ELF-1 (cell line): ENCODE measurements at places on chromosomes 16 and 17.

DNA sequence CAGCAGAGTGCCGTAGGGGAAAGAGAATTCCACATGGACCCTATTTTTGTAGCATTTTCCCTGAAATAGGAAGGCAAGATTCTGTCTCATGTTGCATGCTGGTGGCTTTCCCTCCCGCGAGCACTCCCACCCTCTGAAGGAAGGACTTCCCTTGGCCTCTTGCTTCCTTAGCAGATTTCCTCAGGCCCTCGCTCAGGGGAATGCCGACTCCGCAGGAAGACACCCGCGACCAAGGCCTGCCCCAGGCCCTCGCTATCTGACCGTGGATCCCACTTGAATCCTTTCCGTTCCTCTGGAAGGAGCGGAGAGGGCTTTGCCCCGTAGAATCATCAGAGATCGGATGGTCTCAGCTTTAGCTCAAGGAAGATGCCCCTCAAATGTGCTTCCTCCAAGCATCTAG, 179.4 kb upstream of the FOXF1 start:
- DNase-seq: no peak

DNA sequence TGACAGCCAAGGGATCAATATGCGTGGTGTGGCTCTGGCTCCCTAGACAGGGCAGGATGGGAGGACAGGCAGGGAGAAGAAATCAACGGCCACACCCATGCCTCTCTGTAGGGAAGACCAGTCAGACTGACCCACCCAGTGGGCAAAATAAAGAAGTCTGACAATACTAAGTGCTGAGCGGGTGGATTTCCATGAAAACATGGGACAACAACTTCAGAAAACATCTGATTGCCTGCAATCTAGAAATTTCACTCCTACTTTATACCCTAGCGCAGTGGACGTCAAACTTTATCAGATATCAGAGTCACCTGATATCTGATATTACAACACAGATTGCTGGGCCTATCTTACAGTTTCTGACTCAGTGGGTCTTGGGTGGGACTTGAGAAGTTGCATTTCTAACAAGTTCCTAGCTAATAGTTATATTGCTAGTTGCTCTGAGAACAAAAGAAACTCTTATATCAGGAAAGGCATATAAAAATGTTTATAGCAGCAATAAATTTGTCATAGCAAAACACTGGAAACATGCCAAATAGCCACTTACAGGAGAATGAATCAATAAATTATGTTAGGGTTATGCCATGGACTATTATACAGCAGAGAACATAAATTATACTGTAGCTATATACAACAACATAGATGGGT, 38.4 kb downstream of the C17orf67 start:
- DNase-seq: no peak

DNA sequence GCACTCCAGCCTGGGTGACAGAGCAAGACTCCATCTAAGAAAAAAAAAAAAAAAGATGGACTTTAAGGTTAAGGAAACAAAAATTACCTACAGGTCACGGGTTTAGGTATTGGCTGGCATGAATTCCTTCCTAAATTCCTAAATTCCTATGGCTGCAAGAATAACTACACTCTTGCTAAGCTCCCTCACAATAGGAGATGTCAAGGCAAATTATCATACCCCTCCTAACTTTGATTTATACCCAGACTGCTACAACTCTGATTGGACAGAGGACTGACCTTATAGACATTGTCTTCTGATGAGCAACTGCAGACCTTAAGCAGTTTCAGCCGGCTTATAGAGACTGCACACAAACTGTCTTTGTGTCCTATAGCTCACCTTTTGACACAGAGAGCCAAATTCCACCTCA, 25.1 kb upstream of the TMC7 start:
- DNase-seq: no peak

- no peak for DNase-seq
These were observed 22.6 kb upstream of the SPATA32 start for GRCh38 chr17:45284176-45285140.

DNA sequence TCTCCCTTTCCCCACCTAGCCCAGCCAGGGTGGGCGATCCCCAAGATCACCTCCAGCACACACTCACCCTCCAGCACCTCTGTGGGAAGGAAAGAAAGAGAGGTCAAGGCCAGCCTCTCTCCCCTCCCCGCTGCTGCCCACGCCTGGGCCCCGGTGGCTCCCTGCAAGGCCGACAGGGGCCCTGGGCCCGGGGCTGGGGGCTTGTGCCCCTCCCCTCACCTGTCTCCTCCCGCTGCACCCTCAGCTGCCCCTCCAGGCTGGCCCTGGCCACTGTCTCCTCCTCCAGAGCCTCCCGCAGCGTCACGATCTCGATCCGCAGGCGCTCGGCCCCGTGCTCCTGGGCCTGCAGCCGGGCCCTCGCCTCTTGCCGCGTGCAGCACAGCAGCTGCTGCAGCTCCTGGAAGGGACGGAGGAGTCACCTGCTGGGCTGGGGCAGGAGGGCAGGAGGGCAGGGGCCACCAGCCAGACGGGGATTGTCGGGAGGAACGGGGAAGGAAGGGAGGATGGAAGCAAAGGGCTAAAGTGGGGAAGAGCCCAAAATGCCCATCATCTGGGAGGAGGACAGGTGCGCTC, 19.2 kb downstream of the RABEP2 start:
- DNase-seq: no peak

GRCh38 chr17:42759982-42760651, 910 bp upstream of the RAMP2 start:
- no peak for DNase-seq

GRCh38 chr17:44887971-44888954, 11.0 kb downstream of the EFTUD2 start:
- no peak for DNase-seq

DNA sequence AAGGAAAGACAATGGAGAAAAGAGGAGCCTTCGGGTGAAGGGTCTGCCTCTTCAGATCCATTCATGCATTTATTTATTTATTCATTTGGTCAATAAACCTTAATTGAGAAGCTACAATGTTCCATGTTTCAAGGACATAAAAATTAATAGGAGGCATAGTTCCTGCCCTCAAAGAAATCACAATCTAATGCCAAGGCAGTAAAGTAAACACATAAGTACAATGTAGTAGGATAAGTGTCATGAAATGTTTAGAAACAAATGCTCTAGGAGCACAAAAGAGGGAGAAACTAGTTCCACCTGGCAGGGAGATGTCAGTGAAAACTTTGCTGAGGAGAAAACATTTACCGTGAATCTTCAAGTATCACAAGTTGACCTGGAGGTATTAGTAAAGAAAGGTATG, 103.5 kb upstream of the NOG start:
- DNase-seq: no peak

DNA sequence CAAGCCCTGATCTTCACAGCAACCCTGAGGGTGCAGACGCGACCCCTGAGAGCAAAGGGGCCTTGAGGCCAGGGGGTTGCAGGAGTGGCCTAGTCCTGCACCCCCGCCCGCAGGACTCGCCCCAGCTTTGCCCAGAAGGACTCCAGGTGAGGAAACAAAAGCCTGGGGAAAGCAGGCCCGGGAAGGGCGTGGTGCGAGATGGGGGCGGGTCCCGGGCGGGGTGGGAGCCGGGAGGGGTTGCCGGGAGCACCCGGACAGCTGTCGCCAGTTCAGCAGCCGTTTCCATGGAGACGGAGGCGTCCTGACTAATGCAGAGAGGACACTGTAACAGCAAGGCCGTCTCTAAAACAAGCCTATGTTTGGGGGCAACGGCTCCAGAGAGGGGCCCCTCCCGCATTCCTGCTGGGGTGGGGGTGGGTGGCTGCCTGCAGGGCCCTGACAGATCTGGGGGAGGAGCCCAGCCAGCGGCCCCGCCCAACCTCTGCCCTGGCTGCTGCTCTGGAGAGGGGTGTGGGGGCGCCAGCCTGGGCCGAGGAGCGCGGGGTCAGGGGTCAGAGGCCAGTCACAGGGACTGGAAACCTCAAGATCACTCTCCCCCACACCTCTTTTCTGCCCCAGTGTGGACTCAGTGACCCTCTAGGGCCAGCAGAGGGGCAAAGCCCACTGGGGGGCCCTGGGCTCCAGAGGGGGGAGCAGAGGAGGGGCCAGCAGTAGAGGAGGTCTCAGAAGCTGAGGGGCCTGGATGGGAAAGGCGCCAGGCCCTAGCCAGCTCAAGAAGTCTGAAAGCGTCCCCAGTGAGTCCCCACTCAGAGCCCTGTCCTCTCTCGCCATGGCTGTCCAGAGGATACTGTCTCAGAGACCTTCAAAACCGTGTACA, 3.1 kb upstream of the TPPP3 start:
- DNase-seq: peak; percentile 76

DNA sequence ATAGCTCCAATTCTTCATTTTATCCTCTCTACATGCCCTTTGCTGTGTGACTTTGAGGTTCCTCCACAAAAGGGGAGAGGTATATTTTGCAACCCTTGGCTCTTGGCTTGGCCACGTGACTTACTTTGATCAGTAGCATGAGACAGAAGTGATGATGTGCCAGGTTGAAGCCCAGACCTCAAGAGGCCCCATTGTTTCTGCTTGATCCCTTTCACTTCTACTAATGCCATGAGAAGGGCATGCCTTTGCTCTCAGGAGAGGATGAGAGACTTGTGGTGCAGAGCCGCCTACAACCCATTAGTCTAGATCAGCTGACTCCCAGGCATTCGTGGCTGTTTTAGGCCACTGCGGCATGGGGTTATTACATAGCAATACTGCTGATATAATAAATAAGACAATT, 356.2 kb upstream of the SALL1 start:
- DNase-seq: no peak

DNA sequence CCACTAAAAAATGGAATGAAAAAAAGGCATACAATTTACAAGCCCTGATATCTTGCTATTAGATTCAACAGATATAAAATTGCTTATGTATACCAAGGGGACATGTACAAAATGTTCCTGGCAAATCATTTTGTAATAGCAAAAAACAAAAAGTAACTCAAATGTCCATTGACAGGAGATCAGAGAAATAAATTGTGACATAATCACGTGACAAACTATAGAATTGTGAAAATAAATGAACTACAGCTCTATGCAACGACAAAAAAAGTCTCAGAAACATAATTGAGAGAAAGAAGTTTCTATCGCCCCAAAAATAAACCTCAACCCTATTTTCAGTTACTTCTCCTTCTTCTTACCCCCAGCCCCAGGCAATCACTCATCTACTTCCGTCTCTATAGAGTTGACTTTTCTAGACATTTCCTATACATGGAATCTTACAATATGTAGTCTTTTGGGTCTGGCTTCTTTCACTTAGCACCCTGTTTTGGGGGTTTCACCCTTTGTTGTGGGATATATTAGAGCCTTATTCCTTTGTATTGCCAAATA, 12.1 kb upstream of the ACE start:
- no peak for DNase-seq

GRCh38 chr17:45127548-45128300, 4.6 kb downstream of the PLCD3 start:
- DNase-seq: peak; percentile 19

DNA sequence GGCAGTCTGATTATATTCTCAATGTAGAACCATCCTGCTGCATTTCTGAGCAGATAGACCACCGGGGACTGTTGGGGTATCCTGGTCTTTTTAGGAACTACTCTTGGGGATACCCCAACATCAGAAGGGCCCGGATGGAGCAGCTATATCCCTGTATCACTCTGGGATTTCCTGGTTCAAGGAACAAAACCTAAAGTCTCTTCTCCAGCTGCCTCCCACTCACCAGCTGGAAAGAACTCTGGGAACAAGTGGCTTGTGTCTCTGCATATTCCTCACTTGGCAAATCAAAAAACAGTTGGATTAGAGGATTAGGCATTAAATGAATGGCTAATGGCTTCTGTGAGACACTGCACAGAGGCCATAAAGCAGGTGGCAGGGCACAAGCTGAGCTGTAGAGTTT, 62.3 kb upstream of the HS3ST2 start:
- DNase-seq: no peak

GRCh38 chr17:67638871-67639270, 78.9 kb upstream of the NOL11 start:
- DNase-seq: no peak

GRCh38 chr16:57865746-57866528, 63.6 kb upstream of the KIFC3 start:
- no peak for DNase-seq

DNA sequence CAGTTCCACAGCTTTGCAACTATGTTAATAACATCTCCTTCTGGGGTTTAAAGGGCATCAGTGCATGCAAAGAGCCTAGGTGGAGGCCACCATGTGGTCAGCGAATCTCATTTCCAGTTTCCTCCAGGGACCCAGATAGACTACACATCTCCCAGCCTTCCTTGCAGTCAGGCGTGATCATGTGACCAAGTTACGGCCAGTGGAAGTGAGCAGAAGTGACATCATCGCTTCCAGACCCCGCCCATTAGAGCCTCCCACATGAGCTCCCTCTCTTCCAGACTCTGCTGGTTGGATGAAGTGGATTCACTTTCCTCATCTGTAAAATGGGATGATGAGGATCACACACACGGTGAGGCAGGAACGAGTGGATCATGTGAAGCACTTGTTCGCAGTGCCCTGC, 27.4 kb upstream of the KDM8 start:
- peak; percentile 29 for DNase-seq

GRCh38 chr17:61087024-61087423, 312.6 kb upstream of the TBX2 start:
- no peak for DNase-seq

- no peak for DNase-seq
These were observed 14.3 kb upstream of the RBBP6 start for GRCh38 chr16:24524855-24525677.

DNA sequence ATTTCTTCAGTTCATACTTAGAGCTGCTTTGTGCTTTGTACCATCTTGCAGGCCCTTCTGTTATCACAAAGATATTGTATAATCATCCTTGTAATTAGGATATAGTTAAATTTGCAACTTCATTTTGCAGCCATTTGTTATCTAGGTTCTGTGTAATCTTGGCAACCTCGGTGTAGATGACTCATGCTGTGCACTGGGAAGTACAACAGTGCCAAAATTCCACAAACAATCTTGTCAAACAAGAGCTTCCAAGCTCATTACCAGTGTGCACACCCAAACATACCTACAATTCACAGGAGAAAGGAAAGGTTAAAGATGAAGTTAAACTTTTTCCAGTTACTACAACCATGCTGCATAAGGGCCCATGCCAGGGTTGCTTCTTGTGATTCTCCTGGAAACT, 1231.8 kb downstream of the CDH11 start:
- no peak for DNase-seq

- DNase-seq: no peak
These were observed 9.9 kb upstream of the NUDT16L1 start for GRCh38 chr16:4683255-4684057.

DNA sequence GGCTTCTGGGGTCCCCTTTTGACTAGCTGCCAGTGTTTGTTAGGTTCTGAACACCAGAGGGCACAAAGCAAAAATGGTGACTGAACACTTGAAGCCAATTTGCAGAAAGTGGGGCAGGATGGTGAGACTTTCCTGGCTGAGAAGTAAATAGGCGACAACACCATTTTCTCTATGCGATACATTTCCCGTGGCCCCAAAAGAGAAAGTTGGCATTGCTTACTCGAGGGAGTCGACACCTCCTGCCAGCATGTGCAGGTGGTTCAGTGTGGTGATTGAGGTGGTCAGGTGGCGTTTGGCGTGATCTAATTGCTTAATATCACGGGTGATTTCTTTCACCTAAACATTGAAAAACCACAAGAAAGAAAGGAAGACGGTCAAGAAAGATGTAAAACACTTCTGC, 59.0 kb downstream of the VPS53 start:
- DNase-seq: no peak
